ENCODE measurements at places on chromosomes 16 and 17.

DNA sequence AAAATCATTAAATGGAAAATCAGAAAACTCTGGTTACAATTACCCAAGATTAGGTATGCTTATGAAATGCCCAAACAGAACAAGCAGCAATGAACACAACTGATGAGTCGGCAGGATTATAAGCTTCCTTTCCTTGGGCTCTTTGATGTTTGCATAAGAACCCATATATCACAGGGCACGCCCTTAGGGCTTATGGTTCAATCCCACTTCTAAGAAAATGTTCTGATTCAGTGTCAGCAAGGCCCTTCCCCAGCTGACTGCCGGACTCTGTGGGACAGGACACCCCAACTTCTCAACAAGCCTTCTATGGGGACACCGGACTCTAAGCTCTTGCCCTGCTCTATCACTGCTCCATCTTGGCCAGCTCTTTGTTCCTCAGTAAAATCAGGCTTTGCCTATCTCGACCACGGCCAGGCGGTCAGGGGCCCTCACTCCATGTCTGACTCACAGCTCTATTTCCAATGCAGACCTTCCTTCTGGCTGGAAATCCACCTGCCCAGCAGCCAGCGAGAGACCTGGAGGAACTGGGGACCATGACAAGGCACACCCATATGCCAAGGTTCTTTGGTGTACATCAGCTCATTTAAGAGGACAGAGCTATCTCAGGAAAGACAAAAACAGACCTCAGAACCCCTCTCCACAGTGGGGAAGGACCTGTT is 26.8 kb downstream of the LITAFD start:
- no peak for DNase-seq

DNA sequence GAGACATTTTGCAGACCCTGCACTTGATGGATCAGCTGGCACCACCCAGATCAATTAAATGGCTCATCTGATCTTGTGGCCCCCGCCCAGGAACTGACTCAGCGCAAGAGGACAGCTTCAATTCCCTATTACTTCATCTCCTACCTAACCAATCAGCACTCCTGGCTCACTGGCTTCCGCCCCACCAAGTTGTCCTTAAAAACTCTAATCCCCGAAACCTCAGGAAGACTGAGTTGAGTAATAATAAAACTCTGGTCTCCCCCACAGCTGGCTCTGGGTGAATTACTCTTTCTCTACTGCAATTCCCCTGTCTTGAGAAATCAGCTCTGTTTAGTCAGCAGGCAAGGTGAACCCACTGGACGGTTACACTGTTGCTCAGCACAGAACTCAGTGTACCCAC is 23.6 kb downstream of the SPPL2C start:
- DNase-seq: no peak

DNA sequence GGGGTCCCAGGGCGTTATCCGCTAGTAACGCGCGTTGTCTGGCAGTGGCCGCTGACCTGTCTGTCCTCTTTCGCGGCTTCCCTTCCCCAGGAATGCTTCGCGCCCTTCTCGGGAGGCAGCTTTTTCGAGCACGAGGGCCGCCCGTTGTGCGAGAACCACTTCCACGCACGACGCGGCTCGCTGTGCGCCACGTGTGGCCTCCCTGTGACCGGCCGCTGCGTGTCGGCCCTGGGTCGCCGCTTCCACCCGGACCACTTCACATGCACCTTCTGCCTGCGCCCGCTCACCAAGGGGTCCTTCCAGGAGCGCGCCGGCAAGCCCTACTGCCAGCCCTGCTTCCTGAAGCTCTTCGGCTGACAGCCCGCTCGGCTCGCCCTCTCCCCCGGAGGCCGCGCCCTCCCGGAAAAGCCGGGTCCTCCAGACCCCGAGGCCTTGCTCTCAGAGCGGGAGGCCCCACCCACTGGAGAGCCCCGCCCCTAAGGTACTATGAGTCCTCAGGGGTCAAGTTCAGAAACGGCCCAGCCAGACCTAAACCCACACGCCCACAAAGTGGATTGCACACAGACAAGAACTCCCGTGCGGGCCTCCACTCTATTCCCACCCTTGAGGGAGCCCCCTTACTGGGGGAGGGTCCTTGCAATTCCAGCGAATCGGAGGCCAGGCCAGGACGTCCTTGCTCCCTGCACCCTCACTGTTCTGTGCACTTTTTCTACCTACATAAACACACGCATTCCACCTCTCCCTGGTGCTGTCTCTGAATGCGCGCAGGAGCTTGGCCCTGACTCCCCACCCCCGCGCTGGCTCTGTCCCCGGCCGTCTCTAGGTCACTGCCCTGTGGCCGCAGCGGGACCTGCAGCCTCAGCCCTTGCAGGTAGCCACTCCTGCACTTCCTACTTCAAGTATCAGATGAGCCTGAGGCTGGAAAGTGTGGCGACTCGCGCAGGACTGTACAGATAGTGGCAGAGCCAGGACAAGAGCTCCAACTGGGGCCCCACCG is 5.4 kb upstream of the SLC5A2 start:
- no peak for DNase-seq

DNA sequence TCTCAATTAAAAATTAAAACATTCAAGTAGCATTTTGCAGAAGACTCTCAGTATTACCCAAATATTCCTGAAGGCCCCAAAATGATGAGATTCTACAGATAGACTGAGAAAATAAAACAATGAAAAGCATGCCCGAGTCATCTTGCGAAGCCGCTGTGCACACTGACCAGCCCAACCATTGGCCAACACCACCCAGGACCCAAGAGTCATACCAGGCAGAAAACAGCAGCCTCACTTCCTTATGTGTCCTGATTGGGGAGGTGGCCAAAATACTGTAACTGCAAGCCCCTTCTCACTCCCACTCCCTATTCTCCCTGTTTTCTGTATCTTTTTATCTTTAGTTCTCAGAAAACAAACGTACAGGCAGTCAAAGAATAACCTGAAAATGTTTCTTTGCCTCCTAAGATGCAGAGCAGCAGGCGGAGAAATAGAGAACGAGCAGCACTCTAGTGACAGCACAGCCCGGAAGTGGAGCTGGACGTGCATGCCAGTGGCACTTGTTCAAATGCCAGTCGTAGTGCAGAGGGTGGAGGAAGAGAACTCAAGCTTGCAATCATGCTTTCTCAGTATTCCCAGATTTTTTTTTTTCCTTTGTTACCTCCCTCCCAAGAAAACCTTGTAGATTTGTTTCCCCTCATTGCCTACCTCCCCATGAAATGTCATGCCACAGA is 182.3 kb upstream of the SOX9 start:
- no peak for DNase-seq

GRCh38 chr16:11232852-11233726 is 22.9 kb downstream of the SOCS1 start:
- no peak for DNase-seq

DNA sequence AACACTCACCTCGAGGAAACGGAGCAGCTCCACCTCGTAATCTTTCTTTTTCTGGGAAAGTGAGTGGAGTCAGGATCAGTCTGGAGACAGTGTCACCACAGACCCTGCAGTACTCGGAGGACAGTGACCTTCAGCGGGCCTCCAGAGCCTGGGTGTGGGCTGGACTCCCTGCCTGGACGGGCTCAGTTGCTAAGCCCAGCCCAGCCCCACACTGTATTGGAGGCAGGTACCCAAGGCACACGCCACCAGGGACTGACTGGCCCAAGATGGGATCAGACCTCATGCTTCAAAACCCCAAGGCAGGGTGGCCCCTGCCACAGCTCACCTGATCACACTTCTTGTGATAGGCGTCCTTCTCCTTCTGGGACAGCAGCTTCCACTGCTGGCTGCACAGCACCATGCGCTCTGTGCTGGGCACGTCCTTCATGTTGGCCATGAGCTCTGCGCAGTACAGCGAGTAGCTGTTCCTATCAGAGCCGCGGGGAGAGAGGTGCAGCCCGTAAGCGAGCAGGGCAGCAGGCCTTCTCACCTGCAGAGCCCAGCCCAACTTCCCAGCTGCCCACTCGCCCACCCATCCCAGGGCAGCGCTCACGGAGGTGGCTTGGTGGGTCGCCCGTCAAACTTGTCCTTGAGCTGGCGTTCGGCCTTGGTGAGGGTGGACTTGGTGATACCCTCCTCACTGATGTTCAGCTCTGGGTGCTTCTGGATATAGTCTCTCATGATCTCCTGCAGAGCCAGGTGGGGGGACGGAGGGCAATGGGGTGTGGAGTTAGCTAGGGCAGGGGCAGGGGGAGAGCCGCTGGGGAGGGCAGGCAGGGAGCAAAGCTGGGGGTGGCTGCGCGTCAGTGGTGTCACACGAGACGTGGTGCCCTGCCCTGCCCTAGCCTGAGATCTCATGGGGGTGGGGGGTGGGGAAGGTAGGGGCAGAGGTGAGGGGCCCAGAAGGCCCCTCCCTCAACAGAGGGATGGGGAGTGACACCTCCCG is 7.9 kb downstream of the UBTF start:
- no peak for DNase-seq

DNA sequence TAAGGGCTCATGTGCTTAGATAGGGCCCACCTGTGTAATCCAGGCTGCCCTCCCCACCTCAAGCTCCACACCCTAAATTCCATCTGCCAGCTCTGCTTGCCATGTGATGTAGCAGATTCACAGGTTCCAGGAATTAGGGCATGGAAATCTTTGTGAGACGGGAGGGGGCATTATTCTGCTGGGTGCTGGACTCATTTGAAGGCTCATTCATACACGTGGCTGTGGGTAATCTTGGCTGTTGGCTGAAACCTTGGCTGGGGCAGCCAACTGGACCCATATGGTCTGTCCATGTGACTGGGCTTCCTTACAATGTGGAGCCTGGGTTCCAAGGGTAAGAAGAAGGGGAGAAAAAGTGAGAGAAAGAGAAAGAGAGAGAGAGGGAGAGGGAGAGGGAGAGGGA is 115.1 kb downstream of the CYLD start:
- no peak for DNase-seq

DNA sequence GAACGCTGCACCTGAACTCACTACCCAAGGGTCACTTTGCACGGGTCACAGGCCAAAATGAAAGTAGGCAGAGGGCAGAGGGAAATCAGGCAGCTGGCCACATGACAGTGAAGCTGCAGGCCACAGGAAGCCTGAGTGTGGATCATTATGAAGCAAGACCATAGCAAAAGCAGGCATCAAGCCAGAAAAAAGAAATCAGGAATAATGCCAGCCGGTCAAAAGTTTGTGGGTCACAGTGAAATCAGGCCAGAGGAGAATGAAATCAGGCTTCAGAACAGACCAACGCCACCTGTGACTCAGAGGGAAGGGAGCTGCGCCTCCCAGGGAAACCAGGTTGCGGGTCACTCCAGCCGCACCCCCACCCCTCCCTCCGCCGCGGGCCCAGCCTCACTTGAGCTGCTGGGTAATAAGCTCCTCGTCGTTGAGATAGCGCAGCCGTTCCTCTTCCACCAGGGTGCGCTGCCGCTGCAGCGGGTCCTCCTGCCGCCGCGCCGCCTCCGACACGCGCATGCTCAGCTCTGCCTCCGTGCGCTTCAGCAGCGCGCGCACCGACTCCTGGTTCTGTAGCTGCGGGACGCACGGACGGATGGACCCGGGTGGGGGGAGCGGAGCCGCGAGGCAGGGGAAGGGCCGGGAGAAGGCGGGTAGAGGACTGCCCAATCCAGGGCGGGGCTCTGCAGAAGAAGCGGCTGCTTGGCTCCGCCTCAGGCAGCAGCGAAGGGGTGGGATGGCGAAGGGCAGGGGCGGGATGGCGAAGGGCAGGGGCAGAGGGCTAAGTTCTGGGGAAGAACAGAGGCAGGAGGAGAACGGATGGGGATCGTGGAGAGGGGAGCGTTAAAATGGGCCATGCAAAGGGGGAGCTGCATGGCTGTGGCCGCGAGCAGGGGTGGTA is 47.7 kb downstream of the SRCIN1 start:
- peak; percentile 88 for DNase-seq

GRCh38 chr16:84566545-84567257 is 51.2 kb downstream of the COTL1 start:
- DNase-seq: no peak

DNA sequence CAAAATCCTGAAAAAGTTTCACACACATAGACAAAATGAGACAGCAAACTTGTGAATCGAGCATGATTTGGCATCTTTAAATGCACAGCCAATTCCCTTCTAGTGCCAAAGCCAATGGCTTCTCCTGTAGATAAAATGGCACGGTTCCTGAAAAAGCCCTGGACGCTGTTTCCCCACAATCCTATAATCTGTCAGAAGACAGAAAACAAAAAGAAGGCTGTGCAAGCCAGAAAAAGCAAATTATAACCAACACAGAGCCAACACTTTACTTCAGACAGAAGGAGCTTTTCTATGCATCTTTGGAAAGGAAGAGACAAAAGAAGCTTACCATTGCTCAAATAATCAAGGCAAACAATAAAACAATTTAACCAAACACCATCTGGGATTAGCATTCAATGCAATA is 23.8 kb downstream of the FAM222B start:
- DNase-seq: no peak

- no peak for DNase-seq
Measured at GRCh38 chr16:57133886-57134285, 41.5 kb downstream of the CPNE2 start.

- DNase-seq: no peak
Measured at GRCh38 chr17:73393962-73394361, 82.2 kb upstream of the CDC42EP4 start.

GRCh38 chr17:50564916-50565315 is 4.4 kb downstream of the CACNA1G start:
- peak; percentile 92 for DNase-seq

GRCh38 chr16:27097800-27098230 is 31.1 kb downstream of the C16orf82 start:
- no peak for DNase-seq

- no peak for DNase-seq
Measured at GRCh38 chr17:77295241-77295853, 154.6 kb downstream of the SEC14L1 start.

DNA sequence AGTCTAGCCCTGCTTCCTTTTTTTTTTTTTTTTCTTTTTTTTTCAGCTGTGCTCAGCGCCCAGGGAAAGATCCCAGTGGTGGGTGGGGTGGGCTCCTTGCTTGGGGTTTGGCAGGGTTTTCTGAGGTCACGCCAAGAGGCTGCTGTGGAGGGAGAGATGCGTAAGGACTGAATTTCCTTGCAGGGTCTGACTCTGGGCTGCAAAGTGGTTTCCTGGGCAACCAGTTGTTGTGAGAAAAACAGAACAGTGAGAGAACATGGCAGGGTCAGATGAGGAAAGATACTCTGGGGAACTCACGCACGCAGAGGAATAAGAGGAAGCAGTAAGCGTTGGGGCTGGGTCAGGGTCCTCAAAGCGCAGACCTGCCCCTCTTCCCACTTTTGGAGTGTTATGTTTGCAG is 119.5 kb downstream of the IRF8 start:
- DNase-seq: peak; percentile 63

Data from left forelimb (tissue), 1 donor.